NCI-H1436 (cell line): ENCODE measurements at places on chromosomes 4 and X.

DNA sequence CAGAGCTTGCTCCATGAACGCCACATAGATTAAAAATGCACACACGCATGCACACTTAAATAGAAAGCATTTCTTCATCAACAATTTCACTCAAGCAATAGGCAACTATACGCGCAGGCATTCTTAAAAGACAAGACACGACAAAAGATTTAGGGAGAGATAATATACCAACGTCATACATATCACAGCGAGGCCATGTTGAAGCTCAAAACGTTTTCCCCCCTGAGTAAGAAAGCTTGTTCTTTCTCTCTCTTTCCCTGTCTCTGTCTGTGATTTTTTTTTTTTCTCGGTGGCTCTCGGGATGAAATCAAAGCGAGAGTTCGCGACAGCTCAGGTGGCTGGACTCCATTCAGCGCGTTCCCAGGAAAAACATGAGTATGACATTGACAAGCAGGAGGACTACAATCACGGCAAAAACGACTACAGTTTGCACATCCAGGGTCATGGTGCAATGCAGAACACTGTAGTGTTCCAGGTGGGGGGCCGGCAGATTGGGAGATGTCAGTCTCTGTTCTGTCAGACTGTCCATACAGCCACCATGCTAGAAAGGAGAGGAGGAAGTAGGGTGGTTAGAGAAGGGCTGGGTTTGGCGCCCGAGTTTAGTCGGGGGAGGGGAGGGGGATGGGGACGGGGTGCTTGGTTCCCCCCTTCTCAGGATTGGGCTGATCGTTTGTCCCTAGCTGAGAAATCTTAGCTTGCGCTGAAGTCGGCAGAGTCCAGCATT, 30.7 kb downstream of the ARHGEF9 start:
- no peak for DNase-seq

- no peak for DNase-seq
These were observed 40.0 kb upstream of the IQSEC2 start for GRCh38 chrX:53321230-53321942.

DNA sequence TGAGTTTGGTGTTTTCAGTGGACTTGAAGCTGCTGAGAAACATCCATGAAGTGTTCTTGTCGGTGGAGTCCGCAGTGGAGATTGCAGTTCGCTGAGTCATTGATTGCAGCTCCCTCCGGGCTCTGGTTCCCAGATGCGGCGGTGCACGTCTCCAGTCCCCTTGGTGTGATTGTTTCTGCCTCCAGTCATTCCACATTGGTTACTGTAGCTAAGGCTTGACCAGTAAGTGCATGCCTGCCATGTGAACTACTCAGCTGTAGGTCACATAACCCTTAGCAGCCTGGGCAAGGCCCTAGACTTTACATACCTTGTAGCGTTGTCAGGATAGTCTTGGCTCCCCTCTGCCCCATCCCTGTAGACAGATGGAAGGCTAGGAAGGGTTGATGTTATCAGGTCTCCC, 53.8 kb upstream of the CLCN4 start:
- no peak for DNase-seq

DNA sequence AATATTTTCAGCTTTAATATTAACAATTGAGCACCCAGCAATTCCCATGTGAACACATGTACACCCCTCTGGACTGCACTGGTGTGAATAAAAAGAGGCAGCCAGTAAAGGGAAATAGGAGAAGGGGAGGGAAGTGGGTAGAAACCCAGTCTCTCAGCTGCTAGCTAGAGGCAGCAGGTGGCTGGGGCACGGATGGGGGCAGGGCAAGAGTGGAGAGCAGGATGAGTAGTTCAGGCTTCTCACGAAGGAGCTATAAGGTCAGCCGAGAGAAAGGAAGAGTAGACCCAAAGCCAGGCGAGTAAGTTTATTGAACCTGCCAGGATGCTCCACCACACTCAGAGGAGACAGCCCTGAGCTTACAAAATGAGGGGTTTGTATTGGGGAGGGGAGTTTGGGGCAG, 184.8 kb upstream of the MTMR8 start:
- no peak for DNase-seq

- DNase-seq = no peak
These were observed 391.8 kb upstream of the EPHA5 start for GRCh38 chr4:66062044-66062443.

DNA sequence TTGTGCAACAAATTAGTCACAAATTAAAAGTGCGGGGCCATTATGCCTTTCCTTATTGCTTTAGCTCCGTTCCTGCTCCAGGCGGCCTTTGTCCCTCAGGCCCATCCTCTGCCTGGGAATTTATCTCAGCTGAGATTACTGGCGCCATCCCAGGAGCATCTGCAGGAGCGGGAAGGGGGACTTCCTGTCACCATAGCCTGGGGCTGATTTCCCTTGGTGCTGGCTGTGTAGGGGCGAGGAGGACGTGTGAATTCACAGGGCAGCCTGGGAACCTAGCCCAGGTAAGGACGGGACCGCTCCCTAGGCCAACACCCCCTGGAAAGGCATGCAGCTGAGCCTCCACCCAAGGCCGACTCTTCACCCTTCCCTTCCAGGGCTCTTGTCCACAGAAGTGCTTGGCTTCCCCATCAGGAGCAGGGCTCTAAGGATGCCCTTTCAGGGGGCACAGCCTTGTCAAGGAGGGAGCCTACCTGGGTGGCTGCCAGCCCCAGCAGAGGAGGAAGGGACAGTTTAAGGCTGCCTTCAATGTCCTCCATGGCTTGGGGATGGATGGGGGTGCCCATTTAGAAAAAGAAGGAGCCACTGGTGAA, 72.6 kb upstream of the NKX1-1 start:
- DNase-seq = no peak

GRCh38 chr4:96056346-96056934, 216.5 kb downstream of the PDHA2 start:
- DNase-seq = no peak
